ENCODE measurements at places on chromosomes 12 and 14. TPM values are rescaled to one million over a fixed set of nuclear protein-coding genes. Genes with fewer than 3 reads are reported as not detected.

SERPINA10 gene
- not detected for total RNA-seq

- DNase-seq = no peak
These were observed 35.4 kb upstream of the LTA4H start for GRCh38 chr12:96070670-96071279.

DNA sequence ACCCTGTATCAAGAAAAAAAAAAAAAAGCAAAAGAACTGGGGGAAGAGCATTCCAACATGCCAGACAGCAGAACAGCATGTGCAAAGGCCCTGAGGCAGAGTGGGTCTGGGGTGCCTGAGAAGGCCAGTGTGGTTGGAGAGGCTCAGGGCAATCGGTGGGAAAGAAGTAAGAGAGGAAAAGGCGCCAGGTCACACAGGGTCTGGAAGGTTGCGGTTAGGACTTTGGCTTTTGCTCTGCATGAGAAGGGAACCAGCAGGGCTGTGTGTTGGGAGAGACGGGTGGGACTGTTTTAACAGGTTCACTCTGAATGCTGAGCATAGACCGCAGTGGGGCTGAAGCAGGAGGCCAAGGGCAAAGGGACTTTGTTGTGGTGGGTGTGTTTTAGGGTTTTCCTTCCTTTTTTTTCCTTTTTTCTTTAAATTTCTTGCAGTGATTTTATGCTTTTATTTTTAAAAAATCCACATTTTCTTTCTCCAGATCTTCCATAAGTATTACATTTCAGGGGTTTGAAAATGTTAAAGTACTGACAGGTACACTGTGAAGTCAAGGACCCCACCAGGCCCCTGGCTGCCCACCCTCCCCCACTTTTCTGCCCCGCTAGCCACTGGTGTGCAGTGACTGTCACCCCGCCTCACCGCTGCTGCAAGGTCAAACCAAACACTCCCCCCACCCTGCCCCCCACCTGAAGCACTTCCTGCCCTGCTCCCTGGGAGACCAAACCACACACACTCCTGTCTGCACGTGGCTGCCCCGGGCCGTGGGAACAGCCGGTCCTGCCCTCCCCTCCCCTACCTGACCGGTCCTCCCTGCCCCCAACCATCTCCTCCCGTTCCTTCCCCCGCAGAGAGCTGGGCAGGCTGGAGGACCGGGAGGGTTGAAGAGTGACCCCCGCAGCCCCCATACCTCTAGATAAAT lies 30.0 kb downstream of the DTX1 start:
- DNase-seq = no peak

GRCh38 chr14:77212097-77212870 lies 30.7 kb downstream of the TMEM63C start:
- no peak for DNase-seq

LARP4 gene
- total RNA-seq = 81.2 TPM

GRCh38 chr14:75499084-75499875 lies 23.0 kb upstream of the BATF start:
- no peak for DNase-seq

TAS2R42 gene
- not detected for total RNA-seq
